ENCODE measurements at places on chromosomes 13 and 19.

DNA sequence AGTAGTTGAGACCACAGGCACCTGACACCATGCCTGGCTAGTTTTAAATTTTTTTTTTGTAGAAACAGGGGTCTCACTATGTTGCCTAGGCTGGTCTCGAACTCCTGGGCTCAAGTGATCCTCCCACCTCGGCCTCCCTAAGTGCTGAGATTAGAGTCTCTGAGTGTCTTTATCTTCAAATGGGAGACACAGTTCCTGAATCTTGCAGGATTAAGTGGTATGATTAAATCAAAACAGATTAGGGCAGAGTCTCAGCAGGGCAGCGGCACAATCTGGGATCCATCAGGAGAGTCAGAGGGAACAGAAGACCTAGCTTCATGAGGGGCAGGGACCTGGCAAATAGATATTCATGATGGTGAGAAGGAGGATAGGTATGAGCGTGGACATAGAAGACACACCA lies 953 bp downstream of the RLN3 start:
- no peak for DNase-seq

DNA sequence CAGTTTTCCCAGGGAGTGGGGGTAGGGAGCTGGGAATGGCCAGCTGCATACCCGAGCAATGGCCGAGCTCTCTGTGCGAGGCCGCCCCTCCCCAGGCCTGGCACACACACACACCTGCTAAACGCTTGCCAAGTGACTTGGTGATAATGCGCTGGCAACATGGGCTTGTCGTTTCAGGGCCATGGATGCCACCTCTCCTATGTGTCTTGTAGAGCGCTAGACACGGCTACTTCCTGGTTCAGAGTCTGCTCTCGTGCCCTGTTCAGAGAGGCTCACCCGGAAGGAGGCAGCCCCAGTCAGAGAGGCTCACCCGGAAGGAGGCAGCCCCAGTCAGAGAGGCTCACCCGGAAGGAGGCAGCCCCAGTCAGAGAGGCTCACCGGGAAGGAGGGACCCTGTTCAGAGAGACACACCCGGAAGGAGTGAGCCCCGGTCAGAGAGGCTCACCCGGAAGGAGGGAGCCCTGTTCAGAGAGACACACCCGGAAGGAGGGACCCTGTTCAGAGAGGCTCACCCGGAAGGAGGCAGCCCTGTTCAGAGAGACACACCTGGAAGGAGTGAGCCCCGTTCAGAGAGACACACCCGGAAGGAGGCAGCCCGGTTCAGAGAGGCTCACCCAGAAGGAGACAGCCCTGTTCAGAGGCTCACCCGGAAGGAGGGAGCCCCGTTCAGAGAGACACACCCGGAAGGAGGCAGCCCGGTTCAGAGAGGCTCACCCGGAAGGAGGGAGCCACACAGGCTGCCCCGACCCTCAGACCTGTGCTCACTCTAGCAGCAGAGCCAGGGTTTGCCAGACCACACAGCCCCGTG lies 4.2 kb downstream of the ADPRHL1 start:
- no peak for DNase-seq

- DNase-seq, result no peak
These were observed 54.1 kb upstream of the MAB21L1 start for GRCh38 chr13:35530581-35530980.

DNA sequence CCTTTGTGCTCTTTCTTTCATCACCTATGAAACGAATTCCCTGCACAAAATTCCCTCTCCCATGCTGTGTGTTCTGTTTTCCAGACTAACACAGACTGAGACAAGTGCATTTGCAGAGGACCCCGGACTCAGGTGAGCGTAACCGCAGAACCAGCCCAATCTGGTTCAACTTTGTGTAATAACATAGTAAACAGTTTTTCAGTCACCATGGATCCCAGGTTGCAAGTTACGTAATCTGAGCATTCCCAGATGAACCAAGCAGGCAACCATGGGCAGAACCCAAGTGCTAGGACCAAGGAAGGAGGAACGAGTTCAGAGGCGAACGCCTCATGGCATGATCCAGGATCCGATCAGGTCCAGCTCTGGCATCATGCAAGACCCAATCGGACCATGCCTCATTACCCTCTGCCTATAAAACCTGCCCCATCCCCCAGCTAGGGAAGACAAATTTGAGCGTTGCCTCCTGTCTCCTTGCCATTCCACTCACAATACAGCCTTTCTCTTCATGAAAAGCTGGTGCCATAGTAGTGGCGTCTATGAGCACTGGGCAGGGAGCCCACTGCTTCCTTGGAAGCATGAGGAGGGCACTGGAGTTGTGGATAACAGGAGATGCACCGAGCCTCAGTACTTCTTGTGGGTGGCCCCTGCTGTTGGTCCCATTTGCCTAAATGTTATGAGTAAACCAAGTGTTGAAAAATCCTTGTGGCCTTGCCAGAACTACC lies 107.6 kb downstream of the ABCC4 start:
- no peak for DNase-seq

GRCh38 chr13:47555235-47555634 lies 445.8 kb downstream of the SUCLA2 start:
- no peak for DNase-seq

GRCh38 chr19:6464070-6464873 lies at the start of gene CRB3:
Gene CRB3, plus strand, starts transcription at chr19:6464271. Its CDS starts 431 bp downstream, at chr19:6464702.
- DNase-seq, result no peak

DNA sequence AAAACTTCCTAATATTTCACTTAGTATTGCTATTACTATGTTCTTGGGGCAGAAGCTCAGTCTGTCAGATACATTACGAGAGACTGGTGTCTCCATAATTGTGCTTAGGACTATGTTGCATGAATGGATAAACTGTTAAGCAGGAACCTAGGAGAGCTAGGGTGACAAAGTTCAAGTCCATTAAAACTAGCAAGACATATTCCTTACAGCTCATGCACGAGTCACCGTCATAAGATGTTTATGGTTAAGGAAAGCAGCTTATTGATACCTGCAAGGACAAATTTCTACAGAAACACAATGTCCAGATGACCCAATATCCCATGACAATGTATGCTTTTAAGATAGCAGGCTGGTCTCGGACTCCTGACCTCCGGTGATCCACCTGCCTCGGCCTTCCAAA lies 5.7 kb upstream of the ZNF813 start:
- DNase-seq, result no peak
